ENCODE measurements at places on chromosomes 3 and 15.
A peak's percentile ranks its signal among the peaks of the same experiment; 100 is the strongest.

DNA sequence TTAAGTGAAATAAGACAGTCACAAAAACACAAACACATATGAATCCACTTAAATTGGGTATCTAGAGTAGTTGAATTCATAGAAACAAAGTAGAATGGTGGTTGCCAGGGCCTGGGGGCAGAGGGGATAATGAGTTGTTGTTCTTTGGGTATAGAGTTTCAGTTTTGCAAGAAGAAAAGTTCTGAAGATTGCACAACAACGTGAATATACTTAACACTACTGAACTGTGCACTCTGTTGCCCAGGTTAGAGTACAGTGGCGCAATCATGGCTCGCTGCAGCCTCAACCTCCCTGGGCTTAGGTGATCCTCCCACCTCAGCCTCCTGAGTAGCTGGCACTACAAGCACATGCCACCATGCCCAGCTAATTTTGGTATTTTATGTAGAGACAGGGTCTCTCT, 14.9 kb downstream of the GRAMD2A start:
- peak; percentile 68 for DNase-seq

- no peak for DNase-seq
These were observed 31.5 kb upstream of the FAM81A start for GRCh38 chr15:59406446-59406845.

DNA sequence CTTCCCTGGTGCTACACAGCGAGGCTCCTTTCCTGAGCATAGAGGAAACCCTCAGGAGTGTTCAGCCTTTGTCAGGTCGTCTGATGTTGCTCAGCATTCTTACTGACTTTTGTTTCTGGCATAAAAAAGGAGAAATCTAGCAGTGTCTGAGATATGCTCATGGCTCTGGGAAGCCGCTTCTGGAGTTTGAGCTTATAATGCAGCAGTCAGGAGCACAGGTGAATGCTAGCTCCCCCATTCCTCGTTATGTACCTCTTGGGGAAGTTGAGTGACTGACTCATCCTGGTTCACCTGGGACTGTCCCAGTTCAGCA, 49.2 kb upstream of the MYZAP start:
- no peak for DNase-seq

- no peak for DNase-seq
These were observed 50.7 kb upstream of the TPRG1 start for GRCh38 chr3:189121092-189121491.

DNA sequence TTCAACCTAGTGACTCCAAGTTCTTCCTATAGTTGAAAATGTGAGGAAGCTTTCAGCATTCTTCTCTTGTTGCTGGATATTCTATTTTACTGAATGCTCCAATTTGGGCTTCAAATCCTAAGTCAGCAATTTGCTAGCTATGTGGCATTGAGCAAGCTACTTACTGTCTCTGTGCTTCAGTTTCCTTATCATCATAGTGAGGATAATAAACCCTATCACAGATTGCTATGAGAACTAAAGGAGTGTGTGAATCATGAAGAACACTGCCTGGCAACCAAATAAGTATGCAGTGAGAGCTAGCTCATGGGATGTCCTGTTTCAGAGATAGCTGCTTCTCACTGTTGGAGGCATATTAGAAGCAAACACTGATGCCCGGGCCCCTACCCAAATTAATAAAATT, 163.8 kb upstream of the CDIN1 start:
- DNase-seq: peak; percentile 69

DNA sequence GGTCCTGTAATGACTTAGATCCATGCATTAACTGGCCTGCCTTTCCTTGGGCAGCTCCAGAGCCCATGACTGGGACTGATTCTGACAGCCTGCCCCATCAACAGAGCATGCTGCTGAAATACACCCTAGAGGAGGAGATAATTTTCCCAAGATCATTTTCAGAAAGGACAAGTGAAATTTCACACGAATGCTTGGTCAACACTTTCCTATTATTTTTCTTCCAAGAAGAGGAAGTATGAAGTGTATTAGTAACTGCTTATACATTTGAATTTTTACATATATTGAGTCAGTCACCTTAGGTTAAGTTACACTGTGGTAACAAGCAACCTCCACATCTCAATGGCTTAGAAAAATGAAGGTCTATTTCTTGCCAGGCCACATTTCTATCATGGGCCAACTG, 9.7 kb upstream of the NMNAT3 start:
- DNase-seq: no peak

DNA sequence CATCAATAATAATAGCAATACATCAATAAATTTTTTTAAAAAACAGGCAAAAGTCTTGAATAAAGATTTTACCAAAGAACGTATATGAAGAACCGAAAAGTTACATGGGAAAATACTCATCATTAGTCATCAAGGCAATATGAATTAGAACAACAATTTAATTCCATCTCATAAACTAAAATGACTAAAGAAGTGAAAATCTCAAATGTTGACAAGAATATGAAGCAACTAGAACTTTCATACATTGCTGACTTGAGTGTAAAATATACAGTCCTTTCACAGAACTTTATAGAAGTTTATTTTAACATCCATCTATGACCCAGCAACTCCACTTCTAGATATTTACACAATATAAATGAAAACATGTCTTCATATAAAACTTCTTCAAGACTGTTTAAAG, 35.3 kb upstream of the ABHD10 start:
- DNase-seq: no peak

DNA sequence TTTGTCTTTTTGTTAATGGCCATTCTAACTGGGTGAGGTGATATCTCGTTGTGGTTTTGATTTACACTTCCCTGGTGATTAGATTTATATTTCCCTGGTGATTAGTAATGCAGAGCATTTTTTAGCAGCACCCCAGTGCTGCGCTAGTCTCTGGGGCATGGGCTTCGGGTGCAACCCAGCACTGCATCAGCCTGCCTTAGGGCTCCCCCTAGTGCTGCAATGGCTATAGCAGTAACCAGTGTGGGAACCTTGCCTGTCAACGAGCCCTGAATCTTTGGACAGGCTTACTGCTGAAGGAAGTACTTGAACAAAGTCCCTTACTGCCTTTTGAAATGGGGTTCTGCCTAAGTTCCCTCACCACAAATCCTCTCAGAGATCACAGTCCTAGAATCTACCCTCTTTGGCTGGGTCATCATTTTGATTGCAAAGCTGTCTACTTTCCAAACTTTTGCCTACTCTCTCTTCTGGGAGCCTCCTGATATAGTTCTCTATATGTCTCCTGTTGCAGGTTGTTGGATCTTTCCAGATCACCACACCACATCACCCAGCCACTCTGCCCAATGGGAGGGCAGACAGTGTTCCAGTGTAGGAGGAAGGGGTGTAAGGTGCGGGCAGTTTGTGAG, 79.2 kb upstream of the CCNL1 start:
- DNase-seq: peak; percentile 65

- DNase-seq: no peak
These were observed 19.0 kb downstream of the SPG21 start for GRCh38 chr15:64970698-64971097.

GRCh38 chr3:184672977-184673870, 38.6 kb downstream of the MAGEF1 start:
- DNase-seq: no peak

- DNase-seq: peak; percentile 40
These were observed 3.4 kb upstream of the CPOX start for GRCh38 chr3:98596541-98597500.

GRCh38 chr3:35183927-35184675, 455.2 kb upstream of the ARPP21 start:
- DNase-seq: no peak
